ENCODE measurements at places on chromosomes 6 and 20.

GRCh38 chr6:44635486-44635885 lies 248.0 kb downstream of the CDC5L start:
- DNase-seq = no peak

GRCh38 chr6:108630050-108630714 lies 69.5 kb downstream of the FOXO3 start:
- no peak for DNase-seq

DNA sequence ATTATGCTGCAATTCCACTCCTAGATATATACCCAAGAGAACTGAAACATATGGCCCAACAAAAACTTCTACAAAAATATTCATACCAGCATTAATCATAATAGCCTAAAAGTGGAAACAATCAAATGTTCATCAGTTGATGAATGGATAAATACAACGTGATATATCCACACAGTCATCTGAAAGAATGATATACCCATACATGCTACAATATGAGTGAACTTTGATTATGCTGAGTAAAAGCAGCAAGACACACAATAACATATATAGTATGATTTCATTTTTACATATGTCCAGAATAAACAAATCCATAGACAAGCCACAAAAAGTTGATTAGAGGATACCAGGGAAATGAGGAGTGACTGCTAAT lies 30.7 kb downstream of the CDK19 start:
- no peak for DNase-seq

DNA sequence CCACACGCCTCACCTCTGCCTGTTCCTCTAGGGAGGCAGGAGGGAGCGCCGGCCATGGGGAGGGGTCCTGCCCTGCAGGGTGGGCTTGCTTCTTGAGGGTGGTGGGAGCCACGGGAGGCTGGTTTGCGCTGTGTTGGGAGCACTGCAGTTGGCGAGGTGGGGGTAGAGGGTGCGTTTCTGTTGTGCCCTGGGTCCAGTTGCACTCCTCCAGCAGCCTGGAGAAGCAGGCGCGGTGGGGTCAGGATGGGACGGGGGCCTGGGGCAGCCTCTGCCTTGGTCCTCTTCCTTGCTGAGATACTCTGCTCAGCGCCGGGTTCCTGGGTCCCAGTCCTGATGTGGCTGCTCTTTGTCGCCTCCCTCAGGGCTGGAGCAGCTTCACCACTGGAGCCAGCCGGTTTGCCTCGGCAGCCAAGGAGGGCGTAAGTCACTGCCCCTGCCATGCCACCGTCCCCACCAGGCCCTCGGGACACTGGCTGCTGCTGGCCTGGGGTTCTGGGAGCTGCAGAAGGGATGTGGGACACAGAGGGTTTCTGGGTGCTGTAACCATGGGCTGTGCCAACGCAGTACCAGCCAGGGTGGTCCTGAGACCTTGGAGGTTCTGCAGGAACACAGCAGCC lies 8.4 kb downstream of the ARFGAP1 start:
- DNase-seq = no peak

GRCh38 chr20:36097337-36098151 lies 57.0 kb upstream of the EPB41L1 start:
- peak; percentile 78 for DNase-seq

GRCh38 chr6:1885576-1886011 lies 275.9 kb downstream of the FOXC1 start:
- no peak for DNase-seq

DNA sequence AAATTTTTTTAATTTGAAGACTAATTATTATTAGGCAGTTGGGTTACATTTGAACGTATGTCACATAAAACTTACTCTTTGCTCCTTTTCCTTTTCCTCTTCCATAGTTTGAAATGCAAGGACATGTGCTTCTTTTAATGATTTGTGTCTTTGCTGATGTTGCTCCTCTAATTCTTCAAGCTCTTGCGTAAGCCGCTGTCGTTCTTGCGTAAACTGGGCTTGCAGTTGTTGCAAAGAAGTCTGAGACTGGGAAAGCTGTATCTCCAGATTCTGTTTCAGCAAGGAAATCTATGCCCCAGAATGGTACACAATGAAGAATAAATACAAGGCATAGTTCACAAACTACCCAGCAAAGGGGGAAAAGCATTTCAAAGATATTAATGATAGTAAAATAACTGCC lies 45.1 kb upstream of the MCM9 start:
- DNase-seq = no peak

- DNase-seq = no peak
Measured at GRCh38 chr6:112154711-112155110, 67.3 kb downstream of the FAM229B start.

- DNase-seq = no peak
Measured at GRCh38 chr20:13028673-13029072, 19.9 kb downstream of the SPTLC3 start.

DNA sequence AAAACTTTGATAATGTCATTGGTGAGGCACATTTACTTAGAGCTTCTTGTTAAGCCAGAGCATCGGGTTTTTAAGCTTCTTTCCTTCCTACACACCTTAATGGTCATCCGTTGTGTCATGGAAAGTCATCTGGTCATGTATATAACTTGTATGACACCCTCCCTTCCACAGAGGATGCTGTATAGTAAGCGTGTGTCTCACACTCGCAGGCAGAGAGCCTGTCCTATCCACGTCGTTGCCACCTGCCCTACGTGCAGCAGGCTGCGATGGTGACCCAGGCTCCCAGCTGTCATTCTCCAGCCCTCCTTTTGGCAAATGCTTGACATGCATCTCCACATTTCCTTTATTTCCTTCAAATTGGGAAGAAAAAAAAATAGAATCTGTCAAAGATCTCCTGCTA lies 85.6 kb downstream of the MYB start:
- DNase-seq = peak; percentile 53

DNA sequence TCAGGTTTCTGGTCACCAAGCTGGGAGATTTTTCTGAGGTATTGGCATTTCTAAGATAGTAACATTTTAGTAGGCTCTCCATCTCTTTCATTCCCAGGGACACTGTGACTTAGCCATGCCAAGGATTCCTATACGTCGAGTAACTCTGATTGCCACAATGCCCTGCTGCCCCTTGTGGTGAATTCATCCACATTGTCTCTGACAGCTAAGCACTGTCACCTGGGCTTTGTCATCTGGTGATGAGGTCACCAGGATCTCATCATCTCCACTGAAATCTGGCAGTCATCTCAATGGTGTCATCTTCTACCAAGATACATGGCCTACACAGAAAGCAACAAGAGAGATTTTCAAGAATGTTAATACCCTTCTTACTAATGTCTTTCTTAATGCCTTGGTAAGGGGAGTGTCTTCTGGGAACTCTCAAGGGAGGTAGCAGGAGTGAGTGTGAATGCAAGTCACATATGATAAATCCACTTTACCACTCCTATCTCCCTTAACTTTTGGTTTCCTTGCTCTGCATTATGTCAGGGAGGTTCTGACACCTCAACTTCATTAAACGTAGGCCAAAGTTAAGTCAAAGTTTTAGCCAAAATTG lies 246.7 kb downstream of the CD109 start:
- DNase-seq = no peak

DNA sequence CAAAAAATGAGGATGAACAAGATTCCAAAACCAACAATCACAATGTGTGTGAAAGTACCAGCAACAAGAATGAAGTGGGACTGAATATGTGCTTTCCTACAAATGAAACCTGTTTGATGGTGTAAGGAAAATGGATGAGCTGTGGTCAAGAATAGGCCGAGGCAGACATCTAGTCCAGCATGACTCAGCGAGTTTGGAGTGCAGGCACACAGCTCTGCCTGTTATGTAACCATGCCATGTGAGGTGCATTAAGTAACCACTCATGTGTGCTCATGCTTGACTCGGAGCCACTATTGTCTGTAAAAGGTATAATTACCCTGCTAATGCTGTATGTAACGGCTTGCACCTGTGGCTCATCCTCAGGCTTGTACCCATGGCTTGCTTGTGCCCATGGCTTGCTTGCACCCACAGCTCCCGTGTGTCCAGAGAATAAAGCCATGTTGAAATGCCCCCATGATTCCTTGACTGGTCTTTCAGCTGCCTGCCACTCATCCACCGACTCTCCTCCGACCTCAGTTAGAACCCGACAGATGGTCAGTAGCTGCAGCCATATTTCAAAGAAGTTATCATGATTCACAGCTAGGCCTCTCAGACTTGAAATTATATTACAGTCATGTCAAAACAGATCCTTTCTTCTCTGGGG lies 98.7 kb downstream of the BACH2 start:
- no peak for DNase-seq

GRCh38 chr6:138680085-138680484 lies 93.5 kb upstream of the CCDC28A start:
- DNase-seq = no peak

DNA sequence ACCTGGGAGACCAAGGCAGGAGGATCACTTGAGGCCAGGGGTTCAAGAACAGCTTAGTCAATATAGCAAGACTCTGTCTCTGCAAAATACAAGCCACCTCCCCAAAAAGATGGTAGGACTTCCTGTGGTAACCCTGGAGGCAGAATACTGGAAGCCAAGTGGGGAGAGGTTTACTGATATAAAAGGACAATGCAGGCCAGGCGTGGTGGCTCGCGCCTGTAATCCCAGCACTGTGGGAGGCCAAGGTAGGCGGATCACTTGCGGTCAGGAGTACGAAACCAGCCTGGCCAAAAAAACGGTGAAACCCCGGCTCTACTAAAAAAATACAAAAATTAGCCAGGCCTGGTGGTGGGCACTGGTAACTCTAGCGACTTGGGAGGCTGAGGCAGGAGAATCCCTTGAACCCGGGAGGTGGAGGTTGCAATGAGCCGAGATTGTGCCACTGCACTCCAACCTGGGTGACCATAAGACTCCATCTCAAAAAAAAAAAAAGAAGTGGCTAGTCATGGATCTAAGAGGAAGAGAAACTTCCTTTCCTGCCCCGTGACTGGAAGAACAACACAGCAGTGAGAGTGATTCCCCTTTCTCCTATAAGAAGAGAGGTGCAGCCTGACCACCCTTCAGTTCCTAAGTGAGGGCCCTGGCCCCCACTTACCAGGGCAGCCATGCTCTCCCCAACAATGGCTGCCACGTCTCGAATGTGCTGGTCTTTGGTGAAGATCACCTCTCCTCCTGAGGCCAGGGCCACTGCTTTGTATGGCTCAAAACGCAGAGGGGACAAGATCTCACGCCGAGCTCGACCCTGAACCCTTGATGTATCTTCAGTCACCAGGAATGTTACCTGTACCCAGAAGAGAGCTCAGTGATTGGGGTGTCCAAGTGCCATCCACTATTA lies 6.2 kb downstream of the SAPCD1 start:
- DNase-seq = no peak

DNA sequence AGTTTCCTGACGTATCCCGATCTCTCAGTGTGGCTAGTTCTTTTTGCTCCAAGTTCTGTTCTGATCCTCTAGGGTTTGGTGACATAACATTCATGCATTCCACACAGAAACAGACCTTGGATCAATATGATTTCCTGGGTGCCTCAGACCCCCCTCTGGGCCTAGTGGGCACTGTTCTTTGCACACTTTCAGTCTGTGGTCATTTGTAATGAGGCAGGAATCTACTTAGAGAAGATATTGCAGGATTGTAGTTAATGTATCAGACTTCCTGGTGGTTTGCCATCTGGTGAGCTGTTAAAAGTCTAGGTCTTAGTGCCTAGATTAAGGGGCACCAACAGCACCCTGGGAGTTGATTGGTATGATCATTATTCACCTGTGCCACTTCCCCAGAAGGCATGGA lies 7.5 kb downstream of the BEND6 start:
- DNase-seq = no peak

- DNase-seq = no peak
Measured at GRCh38 chr6:51533962-51534361, 553.5 kb downstream of the PKHD1 start.

- no peak for DNase-seq
Measured at GRCh38 chr20:50421356-50422340, 88.5 kb upstream of the PTPN1 start.

GRCh38 chr6:3549314-3549940 lies 92.6 kb upstream of the SLC22A23 start:
- no peak for DNase-seq

GRCh38 chr20:38216201-38216600 lies 44.3 kb downstream of the KIAA1755 start:
- no peak for DNase-seq

GRCh38 chr6:163842467-163842866 lies 427.9 kb downstream of the QKI start:
- no peak for DNase-seq

DNA sequence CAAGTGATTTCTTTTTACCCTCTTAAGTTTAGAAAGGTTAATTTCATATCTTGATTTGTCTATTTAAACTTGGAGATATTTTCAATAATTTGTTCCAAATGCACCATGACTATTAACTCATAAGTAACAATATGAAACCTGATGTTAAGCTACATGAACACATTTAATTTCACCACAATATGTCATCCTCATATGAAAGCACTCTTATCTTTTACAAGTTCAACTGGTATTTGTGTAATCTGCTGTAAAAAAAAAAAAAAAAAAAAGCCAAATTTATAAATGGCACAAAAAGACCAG lies 110.4 kb downstream of the HFE start:
- DNase-seq = no peak

Measured in colonic mucosa (tissue), 4 donors.